NCI-H774 (cell line): ENCODE measurements at places on chromosomes 2 and 18.

DNA sequence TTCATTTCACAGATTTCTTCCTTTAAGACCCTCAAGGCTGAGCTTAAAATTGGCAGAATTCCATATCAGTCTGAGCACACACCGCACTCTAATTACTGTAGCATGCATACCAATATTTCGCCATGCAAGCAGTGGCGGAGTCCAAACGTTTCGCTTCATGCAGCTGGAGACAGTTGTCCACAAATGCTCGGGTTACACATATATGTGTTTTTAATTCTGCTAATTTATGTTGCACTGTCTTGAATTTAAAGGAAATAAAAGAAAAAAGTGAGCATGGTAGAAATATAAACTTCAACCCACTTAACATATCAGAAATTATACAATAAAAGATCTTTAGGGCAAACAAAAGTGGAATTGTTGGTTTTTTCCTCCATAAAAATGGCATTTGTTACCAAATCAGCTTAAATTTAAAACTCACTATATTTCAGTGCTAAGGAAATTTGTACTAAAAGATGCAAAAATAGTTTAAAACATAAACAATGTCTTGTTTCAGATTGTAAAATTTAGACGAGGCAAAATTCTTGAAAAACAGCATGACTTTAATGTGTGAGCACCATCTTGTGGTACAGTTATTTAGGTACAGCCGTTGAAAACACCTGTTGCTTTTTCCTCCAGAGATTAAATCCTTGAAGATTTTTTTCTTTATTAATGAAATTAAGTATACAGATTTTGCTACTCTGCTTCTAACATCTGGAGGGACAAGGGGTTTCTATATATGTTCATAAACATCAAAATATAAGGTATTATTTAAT is 24.1 kb upstream of the KANSL1L start:
- DNase-seq, result peak; percentile 38

GRCh38 chr2:223056701-223057418 is 4.9 kb downstream of the KCNE4 start:
- DNase-seq, result no peak

GRCh38 chr2:240455647-240456446 is 20.4 kb downstream of the GPC1 start:
- no peak for DNase-seq

- no peak for DNase-seq
These were observed 17.3 kb upstream of the ARHGAP25 start for GRCh38 chr2:68717305-68717661.

DNA sequence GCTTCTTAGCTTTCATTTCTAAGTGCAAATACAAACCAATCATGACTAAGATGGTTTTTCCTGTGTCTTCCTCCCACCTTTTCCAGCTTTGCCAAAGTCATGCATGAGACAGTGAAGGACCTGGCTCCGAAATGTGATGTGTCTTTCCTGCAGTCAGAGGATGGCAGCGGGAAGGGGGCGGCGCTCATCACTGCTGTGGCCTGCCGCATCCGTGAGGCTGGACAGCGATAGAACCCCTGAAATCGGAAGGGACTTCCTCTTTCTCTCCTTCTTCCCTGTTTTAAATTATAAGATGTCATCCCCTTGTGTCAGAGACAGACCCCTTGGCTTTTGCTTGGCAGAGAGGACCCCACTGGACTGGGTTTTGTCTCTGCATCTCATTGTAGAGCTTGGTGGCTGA is 56.8 kb downstream of the HK2 start:
- no peak for DNase-seq

GRCh38 chr2:133667085-133667484 is 98.8 kb upstream of the NCKAP5 start:
- DNase-seq, result no peak

DNA sequence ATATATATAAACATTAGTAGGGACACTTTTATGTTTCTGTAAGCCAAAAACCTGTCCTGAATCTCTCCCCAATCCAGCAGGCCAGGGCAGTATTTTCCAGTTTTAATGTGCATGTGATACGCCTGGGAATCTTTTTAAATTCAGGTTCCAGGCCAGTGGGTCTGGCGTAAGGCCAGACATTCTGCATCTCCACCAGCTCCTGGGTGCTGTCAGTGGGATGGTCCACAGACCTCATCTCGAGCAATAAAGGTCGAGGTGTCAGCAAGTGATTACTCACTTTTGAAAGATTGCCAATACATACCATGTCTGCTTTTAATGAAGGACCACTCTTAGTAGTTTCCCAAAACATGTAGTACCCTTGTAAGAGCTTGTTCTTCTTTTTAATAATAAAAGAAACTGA is 189.9 kb upstream of the SH3BP4 start:
- DNase-seq, result no peak

- DNase-seq, result no peak
These were observed 116.9 kb downstream of the SMAD7 start for GRCh38 chr18:48833701-48834412.

GRCh38 chr2:152694161-152694661 is 23.1 kb downstream of the PRPF40A start:
- DNase-seq, result no peak

DNA sequence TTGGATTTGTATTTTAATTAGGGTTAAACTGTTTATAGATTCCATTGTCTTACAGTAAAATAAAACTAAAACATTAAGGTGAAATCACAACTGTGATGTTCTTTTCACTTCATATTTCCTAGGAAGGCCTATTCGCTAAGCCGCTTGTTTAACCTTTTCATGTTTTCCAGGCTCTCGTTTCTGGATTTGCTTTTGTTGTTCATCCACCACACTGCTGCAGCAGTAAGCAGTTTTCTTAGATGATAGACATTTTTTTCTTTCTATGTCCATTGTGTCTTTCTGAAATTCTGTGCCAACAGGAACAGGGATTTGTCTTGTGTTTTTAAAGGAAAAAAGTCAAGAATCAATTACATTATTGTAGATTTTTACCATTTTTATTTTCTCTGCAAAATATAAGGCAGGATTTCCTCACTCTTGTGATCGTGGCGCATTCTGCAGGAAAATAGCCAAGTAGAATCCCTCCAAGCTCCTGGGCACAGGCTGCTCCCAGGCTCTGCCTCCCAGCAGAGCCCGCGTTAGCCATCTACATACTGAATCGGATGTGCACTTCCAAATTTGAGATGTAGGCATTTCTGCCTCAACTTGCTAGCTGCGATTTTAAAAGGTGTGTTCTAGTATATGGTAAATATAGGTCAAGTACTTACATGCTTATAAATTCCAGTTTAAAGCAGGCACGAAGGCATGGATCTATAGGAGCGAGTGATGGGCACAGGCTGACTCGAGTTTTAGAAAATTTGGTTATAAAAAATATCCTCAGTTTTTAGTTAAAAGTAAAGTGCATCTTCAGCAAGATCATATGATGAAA is 10.2 kb downstream of the TSHZ1 start:
- DNase-seq, result no peak

DNA sequence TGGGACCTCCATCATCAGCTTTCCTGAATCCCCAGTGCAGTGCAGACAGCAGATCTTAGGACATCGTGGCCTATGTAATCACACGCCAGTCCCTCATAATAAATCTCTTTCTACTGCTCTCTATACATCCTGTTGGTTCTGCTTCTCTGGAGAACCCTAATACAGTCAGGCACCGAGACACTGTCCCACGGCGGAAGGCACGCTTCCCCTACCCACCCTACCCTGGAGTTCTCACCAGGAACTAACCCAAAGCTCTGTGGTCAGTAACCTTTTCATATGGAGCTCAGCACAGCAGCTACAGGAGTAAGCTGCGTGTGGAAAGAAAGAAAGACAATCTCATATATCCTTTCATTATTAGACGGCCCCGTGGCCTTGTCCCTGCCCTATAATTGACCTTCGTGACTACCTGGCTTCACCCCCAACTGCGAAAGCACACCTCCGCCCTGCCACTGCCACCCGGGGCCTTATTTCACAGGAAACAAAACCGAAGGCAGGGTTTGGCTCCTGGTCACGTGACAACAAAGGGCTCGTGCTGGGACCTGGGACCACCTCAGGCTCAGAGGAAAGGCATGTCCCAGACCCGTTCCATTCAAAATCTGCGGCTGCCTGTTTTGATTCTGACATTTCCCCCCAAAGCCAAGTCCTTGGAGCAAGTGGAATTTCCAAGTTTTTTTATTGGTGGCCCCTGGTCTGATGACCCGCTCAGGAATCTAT is 99.7 kb upstream of the ODC1 start:
- DNase-seq, result no peak
